AG08396 (cell line): ENCODE measurements at places on chromosomes 5 and 9.

- no peak for DNase-seq
Measured at GRCh38 chr5:17143335-17143734, 74.1 kb upstream of the BASP1 start.

DNA sequence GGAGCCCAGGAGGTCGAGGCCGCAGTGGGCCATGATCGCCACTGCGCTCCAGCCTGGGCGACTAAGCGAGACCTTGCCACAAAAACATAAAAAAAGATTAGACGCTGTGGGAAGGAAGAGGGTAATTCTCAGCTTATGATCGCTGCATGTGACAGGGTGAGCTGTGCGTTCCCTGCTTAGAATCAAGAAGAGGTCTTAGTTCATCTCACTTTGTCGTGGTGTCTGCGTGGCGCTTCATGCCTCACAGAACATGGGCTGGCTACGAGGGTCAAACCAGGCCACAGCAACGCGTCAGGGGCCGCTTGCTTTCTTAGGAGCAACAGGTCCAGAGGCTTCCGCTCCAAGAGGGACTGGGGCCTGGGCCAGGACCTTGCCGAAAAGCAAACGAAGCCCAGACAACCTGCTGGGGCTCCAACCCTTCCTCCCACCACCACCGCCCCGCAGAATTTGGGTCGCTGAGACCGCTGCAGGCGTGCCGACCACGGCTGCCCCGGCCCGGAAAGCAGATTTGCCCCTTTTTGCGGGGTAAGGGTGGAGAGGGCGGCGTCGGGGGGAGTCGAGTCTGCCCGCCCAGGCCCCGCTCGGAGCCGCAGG, 10.0 kb upstream of the GRIN1 start:
- no peak for DNase-seq

- DNase-seq = no peak
Measured at GRCh38 chr5:154712518-154713437, 42.4 kb upstream of the LARP1 start.

- no peak for DNase-seq
Measured at GRCh38 chr5:180689071-180689694, 39.8 kb upstream of the FLT4 start.

- no peak for DNase-seq
Measured at GRCh38 chr9:100759215-100759614, 181.3 kb downstream of the CAVIN4 start.

DNA sequence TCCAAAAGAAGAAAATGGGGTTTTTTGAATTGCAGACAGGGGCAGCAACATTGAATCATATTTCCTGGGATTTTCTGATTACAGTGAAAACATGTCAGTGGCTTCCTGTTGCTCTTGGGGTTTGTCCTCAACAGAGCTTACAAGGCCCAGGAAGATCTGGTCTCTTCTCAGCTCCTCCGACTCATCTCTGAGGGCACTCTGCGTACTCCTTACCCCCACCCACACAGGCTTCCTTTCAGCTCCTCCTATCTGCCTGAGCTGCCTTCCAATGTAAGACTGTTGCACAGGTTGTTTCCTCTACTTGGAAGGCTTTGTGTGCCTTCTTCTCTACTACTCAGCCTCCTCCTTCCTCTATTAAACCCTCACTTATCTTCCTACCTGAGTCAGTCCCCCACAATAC, 245.1 kb upstream of the MEF2C start:
- no peak for DNase-seq

DNA sequence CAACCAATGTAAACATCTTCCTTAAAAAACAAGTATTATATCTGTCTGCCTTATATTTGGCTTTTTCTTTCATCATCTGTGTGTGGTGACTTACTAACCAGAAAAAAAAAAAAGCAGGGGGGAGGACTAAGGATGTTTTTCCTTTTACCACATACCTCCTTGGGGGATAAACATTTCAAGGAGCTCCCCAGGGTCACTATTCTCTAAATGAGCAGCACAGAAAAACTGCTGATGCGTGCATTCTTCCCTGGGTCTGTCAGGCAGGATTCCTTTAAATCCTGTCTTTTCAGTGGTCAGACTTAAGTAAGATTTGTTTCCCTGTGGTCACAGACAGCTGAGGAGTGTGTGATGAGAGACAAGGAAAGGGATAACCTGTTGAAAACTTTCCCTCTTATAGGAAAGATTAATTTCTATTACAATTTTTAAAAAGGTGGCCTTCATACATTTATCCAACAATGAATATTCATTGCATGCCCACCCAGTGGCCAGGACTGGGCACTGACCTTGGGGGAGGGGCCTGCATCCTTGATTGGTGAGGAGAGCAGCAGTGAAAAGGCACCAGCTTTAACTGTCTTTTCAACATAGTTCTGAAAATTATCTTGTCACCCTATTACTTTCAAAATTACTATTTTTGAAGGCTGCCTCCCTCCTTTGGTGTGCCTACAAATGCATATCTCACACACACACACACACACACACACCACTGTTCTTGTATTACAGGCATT, 123.1 kb downstream of the TLE4 start:
- peak; percentile 61 for DNase-seq

DNA sequence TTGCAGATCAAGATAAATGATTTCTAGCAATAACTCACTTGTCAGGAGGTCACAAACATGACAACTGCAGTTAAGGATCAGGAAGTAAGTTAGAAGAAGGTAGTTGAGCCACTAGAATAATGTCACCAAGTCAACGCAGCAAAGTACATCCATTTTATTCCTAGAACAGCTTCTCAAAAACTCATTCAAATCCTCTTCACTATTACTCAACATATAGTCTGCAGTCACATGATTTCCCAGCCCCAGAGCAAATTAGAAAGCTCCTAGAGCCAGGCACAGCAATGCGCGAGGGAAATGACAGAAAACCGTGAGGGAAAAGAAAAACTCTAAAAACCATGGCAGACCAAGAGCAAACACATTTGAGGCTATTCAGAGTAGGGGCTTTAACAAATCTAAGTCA, 49.9 kb upstream of the ZNF622 start:
- DNase-seq = no peak

- DNase-seq = peak; percentile 7
Measured at GRCh38 chr9:14103115-14103514, 210.8 kb downstream of the NFIB start.

- DNase-seq = no peak
Measured at GRCh38 chr5:135491552-135492318, 39.6 kb upstream of the TIFAB start.

DNA sequence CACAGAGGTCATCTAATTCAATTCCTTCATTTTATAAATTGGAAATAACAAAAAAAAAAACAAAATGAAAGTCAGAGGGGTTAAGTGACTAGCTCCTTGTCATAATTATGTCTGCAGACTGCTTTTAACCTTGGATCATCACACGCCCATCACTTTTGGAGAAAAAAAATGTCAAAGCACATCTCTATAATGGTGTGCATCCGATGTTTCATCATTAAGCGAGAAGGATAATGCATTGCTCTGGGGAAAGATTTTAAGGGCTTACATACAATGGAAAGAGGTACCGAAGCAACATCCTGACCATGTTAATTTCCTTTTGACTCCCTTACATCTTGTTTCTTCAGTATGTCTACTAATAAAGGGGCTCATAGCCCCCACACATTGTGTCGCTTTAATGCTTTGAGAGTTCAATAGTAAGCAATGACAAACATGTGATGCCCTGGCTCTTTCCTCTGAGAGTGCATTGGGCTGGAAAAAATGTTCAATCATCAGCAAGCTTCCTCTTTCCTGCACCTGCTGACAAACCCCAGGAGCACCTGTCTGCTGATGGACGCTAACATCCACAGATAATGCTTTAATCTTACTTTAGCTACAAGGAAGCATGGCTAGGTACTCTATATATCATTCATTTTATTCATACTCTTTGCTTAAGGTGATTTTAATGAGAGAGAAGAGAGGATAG, 242.2 kb downstream of the SMARCA2 start:
- no peak for DNase-seq

DNA sequence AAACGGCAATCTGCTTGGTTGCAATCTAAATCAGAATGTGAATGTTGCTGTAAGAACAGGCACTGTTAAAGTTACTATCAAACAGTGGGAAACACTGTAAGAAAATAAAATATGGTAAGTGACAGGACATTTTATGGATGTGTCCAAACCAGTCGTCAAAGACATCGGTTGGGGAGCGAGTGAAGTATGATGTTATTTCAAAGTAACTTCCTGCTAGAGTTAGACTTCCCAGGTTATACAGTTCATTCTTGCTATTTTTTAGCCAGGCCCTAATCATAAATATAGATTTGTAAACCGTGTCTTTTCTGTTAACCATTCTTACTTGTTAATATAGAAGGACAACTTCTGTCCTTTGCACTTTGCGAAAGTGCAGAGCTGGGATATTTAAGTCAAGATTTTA, 30.2 kb downstream of the LIX1 start:
- DNase-seq = no peak

GRCh38 chr5:93677359-93677891, 64.0 kb downstream of the POU5F2 start:
- DNase-seq = peak; percentile 79

- DNase-seq = no peak
Measured at GRCh38 chr9:124496075-124496449, 11.1 kb downstream of the NR5A1 start.

- peak; percentile 54 for DNase-seq
Measured at GRCh38 chr5:149153751-149154610, 12.7 kb downstream of the ABLIM3 start.

DNA sequence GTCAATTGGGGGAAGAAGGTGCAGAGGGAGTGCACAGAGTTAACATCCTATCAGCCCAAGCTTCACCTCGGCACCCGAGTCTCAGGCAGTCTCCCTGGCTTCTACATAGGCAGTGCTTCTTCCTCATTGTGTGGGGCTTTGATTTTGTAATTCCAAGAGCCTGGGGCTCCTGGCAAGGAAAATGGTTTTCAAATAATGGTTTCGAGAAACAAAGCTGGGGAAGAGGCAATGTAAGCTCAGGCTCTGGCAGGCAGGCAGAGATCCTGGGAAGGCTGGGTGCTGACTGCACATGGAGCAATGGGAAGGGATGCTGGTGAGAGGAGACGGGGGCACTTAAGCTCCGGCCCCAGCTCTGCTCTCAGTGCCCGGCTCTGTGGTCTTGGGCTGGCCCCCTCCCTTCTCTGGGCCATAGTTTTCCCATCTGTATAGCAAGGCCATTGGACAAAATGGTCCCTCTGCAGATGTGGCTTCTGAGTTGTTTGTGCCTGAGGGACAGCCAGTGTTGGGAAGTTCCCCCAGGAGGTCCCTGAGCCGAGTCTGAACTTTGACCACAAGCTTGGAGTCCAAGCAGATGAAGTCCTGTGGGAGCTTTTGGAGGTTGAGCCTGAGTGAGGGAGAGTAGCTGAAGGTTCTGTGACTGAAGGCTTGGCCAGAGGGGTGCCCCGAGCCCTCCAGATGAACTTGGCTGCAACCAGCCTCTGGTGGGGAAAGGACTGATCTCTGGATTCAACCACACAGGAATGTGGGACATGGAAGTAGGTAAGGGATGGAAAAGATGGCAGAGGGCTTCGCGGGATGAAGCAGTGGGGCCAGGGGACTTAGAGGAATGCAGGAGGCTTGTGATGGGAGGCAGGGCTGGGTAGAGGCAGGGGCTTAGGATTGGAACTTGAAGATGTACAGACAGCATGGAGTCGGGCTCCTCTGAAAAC, 28.5 kb upstream of the IL17B start:
- no peak for DNase-seq

DNA sequence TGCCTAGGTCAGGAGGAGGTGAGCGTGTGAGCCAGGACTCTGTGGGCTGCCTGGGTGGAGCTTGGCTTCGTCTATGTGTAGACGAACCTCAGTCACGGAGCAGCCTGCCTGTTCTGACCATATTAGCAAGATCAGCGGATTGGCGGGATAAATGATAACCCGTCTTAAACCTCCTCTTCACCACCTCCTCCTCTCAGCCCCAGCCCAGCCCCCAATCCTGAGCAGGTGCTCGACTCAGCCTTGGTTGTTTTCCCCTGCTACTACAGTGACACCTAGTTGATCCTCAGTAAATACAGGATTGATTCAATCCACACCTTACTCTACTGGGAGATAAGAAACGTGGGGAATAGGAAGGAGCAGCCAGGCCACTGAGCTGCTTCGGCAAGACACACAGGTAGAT, 286.1 kb downstream of the IRX2 start:
- no peak for DNase-seq
